Activated naive CD4-positive, alpha-beta T cell treated with anti-CD3 and anti-CD28 coated beads, Interleukin-2, amount 10 ng/mL, durations not matched to agents 5 hours and 36 hours (primary cell): ENCODE measurements at places on chromosomes 1 and 21. TPM values are rescaled to one million over a fixed set of nuclear protein-coding genes. Genes with fewer than 3 reads are reported as not detected.

Gene PGBD5
- total RNA-seq, result not detected

Gene AMY1B
- total RNA-seq, result not detected

Gene VWA5B1
- 0.05 TPM for total RNA-seq

Gene SPTA1
- not detected for total RNA-seq

Gene AGT
- total RNA-seq, result not detected

Gene ELAPOR1
- 2.4 TPM for total RNA-seq

Gene CELA3A
- total RNA-seq, result not detected

Gene ADAMTSL4
- 0.38 TPM for total RNA-seq

Gene LRRC3
- 4.2 TPM for total RNA-seq

Gene IGSF8
- 38.4 TPM for total RNA-seq

Gene CD244
- total RNA-seq, result 0.40 TPM

Gene FCAMR
- total RNA-seq, result not detected

Gene RTCA
- total RNA-seq, result 44.0 TPM

Gene SPRR2G
- not detected for total RNA-seq
